ENCODE measurements at places on chromosomes 4 and X.

DNA sequence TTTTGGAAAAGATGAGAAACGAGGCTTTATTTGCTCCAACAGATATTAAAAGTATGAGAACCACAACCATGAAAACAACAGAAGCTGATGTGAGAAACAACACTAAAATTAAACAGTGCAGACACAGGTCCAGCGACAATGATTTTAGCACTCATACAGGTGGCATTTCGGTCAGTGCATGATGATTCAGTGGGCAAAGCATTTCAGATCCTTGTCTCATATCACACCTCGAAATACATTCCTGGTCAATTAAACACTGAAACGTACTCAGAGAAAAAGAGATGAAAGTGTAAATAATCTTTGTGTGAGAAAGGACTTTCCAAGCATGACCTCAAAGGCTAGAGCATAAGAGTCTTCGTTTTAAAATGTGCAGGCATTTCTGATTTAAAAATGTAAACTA, 85.2 kb downstream of the ACOX3 start:
- no peak for DNase-seq

GRCh38 chr4:172986114-172986513, 182.5 kb upstream of the GALNT7 start:
- DNase-seq = no peak

GRCh38 chr4:15143551-15143950, 141.3 kb downstream of the CPEB2 start:
- DNase-seq = no peak

DNA sequence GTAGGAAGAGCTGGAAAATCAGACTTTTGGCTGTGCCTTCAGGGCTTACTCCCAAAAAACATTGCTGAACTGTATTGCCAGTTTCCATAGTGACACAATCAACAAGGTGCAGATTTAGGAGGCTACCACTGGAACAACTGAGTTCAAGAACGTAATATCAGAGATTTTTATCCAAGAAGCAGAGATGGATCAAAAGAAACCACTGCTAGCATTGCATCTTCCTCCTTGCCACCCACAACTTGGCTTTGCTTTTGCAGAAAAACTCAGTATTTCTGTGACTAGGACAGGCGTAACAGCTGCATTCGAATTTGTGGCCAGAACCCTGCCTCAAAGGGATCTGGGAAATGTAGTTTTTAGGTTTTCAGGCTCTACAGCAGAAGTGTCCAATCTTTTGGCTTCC, 27.8 kb upstream of the WDFY3 start:
- DNase-seq = no peak

DNA sequence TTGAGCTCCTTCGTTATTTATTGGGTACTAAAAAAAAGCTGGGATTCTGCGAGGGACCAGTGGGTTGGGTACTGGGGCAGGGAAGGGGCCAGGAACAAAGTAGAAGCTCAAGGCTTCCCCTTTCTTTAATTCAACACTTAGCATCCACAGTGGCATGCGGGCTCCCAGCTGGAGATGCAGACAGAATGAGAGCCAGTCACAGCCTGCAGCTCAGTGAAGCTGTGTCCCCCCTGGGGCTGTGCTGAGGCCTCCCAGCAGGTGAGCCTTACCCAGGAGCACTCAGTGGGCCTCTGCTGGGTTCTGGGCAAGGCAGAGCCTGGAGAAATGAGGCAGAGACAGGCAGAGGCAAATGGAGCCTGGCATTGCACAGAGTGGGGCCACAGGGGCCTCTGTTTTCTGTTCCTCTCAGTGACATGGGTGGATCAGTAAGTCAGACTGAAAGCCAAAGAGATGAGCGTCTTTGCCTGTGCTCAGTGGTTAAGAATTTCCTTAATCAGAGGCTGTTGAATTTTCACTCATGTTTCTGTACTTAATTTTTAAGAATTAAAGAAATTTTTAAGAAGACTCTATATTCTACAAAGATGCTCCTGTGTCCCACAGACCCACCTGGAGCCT, 181.4 kb upstream of the RBPJ start:
- DNase-seq = no peak

- DNase-seq = no peak
Observed at GRCh38 chr4:15755321-15756155, 22.6 kb upstream of the CD38 start.

- no peak for DNase-seq
Observed at GRCh38 chr4:4755306-4755705, 104.2 kb upstream of the MSX1 start.

- DNase-seq = no peak
Observed at GRCh38 chrX:44828008-44828605, 15.7 kb upstream of the DUSP21 start.

GRCh38 chr4:115515366-115515765, 401.9 kb upstream of the NDST4 start:
- DNase-seq = no peak

DNA sequence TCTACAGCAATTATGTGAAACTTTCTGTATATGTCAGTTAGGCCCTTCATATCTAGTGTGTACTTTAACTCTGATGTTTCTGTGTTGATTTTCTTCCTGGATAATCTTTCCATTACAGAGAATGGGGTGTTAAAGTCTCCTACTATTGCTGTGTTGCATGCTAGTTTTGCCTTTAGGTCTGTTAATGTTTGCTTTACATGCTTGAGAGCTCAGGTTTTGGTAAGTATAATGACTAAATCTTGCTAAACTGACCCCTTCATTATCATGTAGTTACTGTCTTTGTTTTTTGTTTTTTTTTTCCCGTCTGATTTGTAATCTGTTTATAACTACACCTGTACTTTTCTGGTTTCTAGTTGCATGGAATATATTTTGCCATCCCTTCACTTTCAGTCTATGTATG, 63.6 kb upstream of the UGT2B15 start:
- DNase-seq = no peak

- DNase-seq = no peak
Observed at GRCh38 chrX:13195340-13195739, 124.5 kb downstream of the ATXN3L start.

- no peak for DNase-seq
Observed at GRCh38 chrX:71953391-71953790, 42.7 kb downstream of the NHSL2 start.

DNA sequence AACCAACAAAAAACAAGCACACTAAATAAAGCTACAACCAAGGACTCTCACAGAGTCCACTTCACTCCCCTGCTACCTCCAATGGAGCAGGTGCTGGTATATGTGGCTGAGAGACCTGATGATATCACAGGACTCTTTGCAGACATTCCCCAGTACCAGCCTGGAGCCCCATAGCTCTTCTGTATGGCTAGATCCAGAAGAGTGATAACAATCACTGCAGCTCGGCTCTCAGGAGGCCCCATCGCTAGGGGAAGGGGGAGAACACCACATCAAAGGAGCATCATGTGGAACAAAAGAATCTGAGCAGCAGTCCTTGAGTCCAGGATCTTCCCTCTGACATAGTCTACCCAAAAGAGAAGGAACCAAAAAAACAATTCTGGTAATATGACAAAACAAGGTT, 237.1 kb upstream of the TLL1 start:
- no peak for DNase-seq

DNA sequence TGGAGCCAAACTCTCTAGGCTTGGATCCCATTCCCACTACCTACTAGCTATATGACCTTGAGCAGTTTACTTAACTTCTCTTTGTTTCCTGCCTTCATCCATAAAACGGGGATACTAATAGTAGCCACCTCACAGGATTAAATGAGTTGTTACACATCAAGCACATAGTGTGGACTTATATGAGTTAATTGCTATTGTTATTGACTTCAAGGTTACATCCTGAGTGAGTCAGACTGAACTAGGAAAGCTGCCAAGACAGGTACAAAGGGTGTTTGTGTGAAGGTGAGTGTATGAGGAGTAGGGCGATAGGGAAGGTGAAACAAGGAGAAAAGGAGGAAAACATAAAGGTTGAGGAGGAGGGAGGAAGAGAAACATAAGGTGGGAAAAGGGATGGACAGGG, 32.2 kb downstream of the TFDP3 start:
- DNase-seq = no peak

DNA sequence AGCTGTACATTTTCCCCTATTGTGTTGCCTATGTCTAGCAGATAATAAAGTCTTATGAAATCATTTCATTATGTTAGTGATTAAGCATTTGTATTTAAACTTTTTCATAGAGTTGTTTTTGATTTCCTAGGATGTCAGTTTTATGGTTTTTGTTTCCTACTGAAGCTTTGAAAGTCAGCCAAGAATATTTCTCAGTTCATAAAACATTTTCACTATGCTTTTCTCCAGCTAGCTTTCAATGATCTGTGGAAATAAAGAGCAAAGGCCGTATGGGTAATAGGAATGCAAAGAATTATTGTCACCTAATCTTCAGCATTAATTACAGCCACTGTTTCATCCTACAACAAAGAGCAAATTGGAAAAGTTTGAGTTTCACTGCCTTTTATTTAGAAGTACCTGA, 145.7 kb upstream of the NUDT6 start:
- DNase-seq = no peak

DNA sequence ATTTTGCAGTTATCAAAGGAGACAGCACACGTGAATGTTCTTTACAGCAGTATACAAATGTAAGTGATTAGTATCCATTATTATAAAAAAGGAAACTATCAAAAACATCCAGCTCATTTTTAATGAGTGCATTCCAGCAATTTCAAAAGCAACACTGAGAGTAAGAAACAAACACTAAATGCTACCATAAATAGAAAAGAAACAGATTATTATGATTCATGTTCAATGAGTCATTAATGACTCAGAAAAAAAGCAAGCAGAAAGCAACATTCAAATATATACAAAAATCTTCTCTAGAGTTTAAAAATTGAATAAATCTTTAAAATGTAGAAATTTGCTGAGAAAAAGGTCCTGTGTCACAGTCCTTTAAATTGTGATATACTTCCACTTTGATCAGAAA, 346.5 kb upstream of the FMR1 start:
- DNase-seq = no peak

DNA sequence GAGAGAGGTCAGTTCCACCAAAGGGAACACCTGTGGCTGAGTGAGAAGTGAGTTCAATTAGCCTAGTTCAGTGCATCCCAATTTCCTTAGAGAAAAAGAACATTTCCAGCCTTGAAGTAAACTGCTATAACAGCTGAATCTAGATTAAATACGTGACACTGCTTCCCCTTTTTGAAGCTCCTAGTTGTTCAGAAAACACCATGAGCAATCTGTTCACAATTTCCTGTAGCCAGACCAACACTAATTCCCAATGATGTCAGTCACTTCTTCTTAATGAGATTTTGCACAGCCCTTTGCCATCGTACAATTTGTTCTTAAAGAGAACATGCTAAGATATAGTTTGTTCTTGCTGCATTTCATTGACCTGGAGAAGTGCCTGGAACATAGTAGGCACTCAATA, 144.6 kb upstream of the EDNRA start:
- no peak for DNase-seq

- DNase-seq = no peak
Observed at GRCh38 chr4:152062936-152063620, 302.3 kb upstream of the GATB start.

- no peak for DNase-seq
Observed at GRCh38 chr4:3781193-3781886, 15.2 kb downstream of the ADRA2C start.

DNA sequence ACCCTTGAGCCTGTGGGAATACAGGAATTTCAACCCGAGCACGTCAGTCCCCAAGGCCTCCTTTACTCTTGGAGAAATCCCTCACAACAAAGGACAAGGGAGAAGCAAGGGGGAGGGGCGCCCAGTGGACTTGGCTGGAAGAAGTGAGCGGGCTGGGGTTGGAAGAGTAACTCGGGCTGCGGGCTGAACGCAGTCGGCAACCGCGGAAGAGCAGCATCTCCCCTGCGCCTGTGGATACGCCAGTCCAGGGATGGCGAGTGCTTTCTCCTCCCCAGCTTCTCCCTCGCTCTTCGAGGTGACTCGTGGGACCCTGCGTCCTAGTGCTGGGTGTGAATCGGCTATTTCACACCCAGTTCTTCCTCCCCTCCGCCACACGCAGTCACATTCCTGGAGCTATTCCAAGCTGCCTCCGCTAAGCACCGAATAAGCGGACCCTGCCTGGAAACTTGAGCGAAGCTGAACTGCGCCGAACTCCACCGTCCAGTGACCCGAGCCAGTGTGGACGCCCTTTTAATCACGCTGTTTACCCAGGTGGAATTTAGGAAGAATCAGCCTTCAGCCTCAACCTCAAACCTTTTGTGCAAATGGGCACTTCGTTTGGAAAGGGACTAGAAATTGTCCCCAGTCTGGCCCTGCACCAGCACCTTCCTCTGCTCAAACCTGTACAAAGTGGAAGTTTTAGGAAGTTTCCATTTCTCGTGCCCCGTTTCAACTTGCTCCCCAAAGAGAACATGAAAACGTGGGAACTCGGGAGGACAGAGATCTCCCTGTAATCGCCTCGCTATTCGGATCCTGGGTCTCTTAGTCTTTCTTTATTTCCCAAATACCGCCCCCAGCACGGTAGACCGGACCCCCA, 64.3 kb upstream of the WDR17 start:
- peak; percentile 13 for DNase-seq

DNA sequence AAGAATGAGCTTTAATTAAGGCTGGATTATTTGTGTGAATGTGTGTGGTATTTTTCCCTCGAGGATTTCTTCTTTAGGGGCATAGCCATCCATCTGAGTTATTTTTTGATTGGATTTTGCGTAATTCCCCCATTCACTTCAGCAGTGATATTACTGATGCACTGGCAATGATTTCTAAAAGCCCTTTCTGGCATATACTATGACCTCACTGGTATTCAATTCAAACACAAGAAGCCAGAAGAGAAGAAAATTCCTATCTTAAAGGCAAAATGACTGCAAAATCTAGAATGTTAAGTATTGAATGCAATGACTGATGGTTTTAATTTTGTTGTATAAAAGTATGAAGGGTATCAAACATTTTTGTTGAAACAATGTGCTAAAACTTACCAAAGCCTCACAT, 71.1 kb upstream of the DDIT4L start:
- DNase-seq = no peak

DNA sequence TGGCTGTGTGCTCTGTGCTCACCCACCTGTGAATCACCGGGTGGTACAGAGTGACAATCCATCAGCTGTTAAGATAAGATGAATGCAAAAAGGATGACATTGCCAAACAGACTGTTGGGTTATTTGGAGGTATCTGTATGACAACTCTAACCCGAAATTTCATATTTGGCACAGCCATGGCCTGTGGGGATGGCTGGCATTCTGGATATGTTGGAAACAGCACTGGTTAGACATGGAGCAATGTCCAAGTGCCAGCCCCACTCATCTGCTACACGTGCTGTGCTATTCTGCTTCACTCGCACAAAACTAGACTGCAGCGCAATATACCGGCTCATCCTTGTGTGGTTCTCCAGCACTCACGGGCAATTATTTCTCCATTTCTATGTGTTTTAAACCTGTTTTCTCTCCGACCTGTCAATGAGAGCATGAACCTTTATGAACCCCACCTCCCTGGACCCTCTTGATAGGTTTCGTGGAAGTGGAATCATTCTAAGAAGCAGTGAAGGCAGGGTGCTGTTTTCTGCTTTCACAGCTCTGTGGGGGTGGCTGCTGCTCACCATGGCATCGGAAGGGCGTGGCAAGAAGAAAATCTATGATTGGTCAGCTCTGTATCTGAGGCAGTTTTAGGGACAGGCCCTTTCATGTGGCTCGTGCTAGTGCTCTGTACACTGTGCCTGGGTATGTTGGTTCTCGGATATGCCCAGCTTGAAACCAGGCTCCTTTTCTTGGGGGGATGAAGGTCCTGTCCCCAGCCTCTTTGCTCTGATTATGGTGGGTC, 94.9 kb downstream of the ENPP6 start:
- peak; percentile 50 for DNase-seq

GRCh38 chrX:646228-646495, 15.6 kb downstream of the SHOX start:
- DNase-seq = no peak

GRCh38 chr4:17134100-17134499, 235.7 kb upstream of the LDB2 start:
- DNase-seq = no peak
